Neural crest cell (in vitro differentiated cells): ENCODE measurements at places on chromosomes 7 and 10.

GRCh38 chr7:124724507-124725192 lies 40.9 kb downstream of the GPR37 start:
- DNase-seq, result peak; percentile 8

DNA sequence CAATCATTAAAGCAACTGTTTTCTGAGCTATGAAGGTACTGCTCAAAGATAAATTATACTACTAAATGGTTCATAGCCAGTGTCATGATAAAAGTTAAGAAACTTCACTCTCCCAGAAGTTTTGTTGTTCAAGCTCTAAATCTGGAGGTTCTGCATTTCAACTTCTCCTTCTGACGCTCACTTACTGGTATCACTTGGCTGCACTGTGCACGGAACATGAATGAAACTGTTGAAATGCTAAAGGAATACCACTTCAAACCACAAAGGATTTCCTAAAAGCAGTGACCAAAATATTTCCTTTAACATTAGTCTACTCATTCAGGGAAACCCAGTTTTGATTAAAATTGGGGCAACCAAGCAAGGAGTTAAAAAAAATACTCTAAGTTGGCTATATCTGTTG lies 93.6 kb downstream of the UBE2H start:
- DNase-seq, result no peak

- DNase-seq, result no peak
Measured at GRCh38 chr10:13642293-13642692, 55.5 kb downstream of the PRPF18 start.

DNA sequence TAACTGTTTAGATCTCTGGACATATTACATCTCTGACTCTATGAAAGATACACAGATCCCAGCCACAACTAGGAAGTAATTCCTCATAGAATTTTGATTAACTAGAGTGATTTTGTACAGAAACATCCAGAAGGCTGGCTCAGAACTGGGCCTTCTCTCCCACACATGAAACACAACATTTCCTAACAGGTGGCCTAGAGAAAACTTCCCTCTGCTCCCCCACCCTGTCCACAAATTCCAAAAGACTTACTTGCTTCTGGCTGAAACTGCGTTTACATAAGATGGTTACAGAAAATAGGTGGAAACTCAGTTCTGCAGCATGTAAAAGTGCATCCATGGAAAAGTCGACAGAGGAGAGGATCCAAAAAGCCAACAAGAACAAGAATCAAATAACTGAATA lies 132.9 kb downstream of the FZD1 start:
- no peak for DNase-seq

DNA sequence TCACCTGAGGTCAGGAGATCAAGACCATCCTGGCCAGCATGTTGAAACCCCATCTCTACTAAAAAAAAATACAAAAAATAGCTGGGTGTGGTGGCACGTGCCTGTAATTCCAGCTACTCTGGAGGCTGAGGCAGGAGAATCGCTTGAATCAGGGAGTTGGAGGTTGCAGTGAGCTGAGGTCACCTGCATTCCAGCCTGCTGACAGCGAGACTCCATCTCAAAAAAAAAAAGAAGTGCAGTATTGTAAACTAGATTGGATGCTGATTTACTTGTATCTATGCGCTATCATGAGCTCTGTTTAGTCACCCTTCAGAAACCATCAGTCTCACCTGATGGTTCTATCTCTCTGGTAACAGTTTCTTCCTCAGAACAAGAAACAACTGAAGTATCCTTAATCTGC lies 13.8 kb downstream of the ZSCAN21 start:
- no peak for DNase-seq

- no peak for DNase-seq
Measured at GRCh38 chr7:149456506-149457421, 4.1 kb downstream of the ZNF777 start.

DNA sequence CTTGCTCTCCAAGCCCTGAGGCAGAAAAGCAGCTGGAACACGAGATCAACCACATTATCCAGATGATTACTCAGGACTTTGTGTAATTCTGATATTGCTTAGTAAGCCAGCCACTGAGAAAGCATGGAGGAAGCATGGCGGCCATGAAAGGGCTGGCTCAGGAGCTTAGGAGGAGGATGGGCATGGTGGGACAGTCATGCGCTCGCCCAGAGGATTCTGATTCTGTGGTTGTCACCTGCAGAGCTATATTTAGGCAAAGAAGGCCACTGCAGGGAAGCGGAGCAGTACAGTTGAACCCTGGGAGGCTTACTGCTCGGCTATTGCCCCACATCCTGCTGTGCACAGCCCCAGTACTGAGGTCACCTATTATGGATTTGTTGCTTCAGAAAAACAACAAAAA lies 128.8 kb upstream of the DNAJB12 start:
- DNase-seq, result no peak

DNA sequence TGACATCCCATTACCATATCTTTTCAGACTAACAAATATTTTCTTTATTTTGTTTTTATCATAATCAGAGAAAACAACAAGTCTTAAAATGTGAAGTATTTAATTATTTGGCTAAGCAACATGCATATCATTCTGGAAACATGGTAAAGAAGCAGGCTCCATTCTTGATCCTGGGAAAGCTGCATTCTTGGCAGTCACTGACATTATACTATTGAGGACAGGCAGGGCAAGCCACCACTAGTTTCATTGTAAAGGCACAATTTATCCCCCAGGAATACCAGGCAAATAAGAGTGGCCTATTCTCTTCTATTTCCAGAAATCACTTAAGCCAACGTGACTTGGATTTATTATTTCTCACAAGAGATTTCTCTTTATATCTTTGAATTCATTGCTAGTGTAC lies 153.8 kb upstream of the AKR1E2 start:
- DNase-seq, result no peak

DNA sequence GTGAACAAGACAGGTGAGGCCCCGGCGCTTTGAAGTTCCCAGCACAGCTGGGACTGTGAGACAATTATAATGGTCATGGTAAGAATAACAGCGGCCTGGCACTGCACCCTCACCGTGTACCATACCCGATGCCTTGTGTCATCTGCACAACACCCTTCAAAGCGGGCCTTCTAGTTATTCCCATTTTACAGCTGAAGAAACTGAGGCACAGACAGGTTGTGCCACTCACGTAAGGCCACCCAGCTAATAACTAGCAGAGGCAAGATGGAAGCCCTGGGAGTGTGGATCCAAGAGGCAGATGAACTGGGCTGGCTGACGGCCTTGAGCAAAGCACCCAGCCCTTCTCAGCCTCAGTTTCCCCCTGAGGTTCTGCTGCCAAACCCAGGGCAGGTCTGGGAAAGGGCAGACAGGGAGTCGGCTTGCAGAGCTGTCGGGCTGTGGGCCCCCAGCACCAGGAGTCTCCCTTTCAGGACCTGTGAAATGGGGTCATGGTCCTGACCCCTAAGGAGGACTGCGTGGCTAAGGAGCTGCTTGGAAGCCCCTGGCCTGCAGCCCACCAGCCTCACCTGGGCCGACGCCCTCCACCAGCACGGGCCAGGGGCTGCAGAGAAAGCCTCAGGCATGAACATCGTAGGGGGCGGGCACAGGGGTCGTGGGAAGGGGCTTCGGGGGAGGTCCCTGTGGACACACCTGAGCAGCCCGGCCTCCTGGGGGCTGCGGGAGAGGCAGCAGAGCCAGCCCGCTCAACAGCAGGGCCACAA lies 15.3 kb upstream of the LFNG start:
- DNase-seq, result no peak

DNA sequence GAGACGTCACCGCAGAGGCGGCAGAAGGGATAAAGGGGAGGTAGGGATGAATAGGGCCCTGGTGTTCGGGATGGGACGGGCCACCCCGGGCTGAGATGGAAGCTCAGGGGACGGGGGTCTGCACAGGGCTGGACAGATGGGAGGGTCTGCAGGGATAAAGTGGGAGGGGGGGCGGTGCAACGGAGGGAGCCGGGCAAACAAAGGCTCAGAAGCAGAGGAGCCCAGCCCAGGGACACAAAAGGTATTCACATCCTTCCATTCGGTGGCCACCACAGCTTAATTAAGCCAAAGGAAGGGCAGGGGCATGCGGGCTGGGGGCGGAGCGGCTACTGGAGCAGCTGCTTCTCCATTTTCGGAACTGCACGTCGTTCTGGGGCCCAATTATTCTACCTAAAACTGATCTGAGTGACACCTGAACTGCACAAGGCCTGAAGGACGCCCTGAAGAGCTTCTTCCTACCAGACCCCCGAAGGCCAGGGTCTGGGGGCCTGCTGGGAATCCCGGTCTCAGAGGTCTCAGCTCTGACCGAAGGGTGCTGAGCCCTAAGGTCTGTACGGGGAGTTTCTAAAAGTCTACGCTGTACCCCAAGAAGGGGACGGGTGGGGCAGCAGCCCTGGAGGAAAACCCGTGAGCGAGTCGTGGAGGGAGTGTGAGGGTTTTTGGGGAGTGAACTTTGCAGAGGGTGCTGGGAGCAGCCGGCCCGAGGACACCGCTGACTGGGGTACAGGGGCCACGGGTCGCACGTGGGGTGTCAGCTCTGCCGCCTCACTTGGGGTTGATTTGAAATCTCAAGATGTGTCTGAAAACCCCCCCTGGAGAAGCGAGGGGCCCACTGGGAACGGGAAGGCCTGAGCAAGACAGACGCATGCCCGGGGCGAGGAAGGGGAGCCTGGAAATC lies 334.8 kb downstream of the DNAJB6 start:
- no peak for DNase-seq

DNA sequence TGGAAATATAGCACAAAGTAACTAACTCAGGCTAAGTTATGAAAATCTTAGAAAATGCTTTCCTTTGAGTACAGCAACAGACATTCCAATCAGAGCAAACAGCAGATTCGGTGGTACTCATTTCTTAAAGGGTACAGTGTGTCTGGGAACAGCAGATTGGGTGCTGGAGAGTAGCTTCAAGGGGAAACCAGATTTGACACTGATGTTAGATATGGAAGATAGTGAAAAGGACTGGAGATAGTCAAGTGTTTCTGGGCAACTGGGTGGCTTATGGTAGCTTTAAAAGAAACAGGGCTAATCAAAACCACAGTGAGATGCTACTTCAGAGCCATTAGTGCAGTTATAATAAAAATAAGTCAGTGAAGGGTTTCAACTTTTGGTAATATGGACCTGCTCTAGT lies 12.1 kb upstream of the UMAD1 start:
- no peak for DNase-seq

- no peak for DNase-seq
Measured at GRCh38 chr10:24551161-24551560, 172.5 kb downstream of the ARHGAP21 start.

GRCh38 chr10:129483430-129484010 lies 16.5 kb downstream of the MGMT start:
- no peak for DNase-seq

- DNase-seq, result no peak
Measured at GRCh38 chr7:2587778-2588177, 29.0 kb downstream of the IQCE start.

DNA sequence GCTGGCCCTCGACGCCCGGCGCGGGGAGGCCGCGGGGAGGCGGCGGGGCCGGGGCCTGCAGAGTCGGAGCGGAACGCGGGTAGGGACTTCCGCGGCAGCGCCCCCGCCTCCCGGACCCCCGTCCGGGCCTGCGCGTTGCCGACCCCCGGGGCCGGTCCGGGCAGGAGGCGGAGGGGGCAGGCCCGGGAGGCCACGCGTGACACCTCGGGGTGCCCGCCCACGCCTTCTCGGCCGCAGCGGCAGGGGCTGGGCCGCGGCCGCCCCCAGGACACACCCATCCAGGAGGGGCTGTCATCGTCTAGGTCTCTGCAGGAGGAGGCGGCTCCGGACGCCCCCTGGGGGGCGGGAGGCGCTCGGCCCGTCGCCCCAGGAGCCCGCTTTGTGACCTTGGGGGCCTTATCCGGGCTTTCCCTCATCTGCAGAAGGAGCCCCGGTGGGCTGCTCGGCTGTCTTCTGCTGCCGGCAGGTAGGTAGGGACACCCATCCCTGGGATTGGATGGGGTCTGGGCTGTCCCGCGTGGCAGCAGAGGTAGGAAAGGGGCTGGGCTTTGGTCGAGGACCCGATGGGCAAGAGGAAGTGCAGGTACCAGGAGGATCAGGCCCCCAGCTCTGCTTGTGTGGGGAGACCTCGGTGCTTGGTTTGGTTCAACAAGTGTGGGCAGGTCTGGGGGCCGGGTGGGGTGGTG lies 569 bp downstream of the ZNF316 start:
- peak; percentile 30 for DNase-seq

GRCh38 chr7:159144758-159145489 lies at the start of gene VIPR2:
Gene VIPR2, minus strand, starts transcription at chr7:159144867. Its CDS starts 96 bp downstream, at chr7:159144771.
- DNase-seq, result no peak

DNA sequence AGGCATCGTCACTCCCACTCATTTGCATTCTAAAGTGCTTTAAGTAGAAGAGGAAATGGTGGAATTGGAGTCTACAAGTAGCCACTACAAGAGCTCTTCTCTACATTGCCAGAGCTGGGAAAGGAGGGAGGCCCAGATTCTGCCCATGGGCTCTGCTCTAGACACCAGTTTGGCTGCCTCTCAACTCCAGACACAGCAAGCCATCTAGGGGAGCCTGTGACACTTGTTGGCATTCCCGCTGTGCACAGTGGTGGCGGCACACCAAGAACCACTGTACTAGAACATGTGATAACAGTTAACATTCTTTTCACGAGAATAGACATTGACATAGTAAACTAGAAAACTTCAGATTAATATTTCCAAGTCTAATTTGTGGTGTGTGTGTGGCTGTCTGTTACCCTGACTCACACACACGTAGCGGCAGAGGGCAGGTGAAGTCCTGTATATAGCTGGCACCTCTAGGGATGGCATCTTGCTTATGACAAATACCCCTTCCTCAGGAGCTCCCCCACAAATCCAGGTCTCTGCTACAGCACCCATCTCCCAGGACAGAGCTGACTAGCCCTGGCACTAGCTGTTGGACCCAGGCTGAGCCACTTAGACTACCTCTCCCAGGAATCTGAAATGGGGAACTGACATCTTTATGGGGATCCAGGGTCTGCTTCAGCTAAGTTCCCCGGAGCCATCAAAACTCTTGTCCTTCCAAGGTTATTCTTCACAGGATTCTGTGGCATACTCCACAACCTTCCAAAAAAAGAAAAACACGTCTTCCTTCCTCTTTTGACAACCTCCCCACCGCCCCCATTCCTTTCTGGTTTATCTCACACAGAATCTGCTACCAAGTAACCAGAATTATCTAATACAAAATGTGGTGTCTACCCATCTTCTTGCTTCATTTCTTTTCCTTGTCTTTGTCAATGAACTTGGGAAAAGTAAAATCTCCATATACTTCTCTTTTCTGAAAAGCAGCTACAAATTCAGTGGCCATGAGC lies 54.7 kb upstream of the MRLN start:
- no peak for DNase-seq

GRCh38 chr10:78702186-78702585 lies 366.6 kb upstream of the ZMIZ1 start:
- no peak for DNase-seq

- no peak for DNase-seq
Measured at GRCh38 chr10:61100887-61101286, 156.9 kb upstream of the RHOBTB1 start.
